ENCODE measurements at places on chromosomes 16 and 17.

- DNase-seq, result no peak
Measured at GRCh38 chr17:1906662-1907101, 76.9 kb downstream of the RPA1 start.

- no peak for DNase-seq
Measured at GRCh38 chr17:67448449-67448848, 71.4 kb downstream of the PITPNC1 start.

DNA sequence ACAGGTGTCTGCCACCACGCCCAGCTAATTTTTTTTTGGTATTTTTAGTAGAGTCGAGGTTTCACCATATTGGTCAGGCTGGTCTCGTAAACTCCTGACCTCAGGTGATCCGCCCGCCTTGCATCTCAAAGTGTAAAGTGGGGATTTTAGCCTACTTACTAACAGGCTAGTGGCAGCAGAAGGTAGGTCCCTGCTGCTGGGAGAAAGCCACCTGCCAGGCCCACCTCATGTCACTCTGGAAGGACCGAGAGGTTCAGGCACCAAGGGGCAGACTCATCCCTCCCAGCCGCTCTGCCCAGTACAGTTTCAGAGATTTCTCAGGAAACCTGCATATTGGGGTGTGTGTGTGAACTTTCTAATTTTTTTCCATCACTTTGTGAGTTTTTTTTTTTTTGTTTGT lies 2.1 kb upstream of the RCVRN start:
- no peak for DNase-seq

GRCh38 chr17:5621026-5621425 lies 36.7 kb upstream of the NLRP1 start:
- no peak for DNase-seq

DNA sequence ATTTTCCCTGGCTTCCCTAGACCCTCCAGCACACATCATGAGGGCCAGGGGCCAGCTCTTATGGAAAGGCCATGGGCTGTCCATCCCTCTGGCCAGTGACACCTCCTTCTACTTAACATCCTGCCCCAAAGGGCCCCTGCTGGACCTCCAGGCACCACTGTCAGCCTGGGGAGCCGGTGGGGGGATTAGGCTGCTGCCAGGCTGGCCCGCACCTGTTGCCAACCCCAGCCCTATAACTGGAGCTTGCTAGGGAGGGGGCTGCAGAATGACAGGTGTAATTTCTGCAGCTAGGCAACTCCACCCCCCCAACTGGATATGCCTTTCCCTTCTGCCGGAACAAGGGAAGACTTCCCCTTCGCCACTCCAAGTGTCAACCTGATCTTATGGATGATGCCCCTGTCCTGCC lies 12.5 kb downstream of the RARA start:
- no peak for DNase-seq

DNA sequence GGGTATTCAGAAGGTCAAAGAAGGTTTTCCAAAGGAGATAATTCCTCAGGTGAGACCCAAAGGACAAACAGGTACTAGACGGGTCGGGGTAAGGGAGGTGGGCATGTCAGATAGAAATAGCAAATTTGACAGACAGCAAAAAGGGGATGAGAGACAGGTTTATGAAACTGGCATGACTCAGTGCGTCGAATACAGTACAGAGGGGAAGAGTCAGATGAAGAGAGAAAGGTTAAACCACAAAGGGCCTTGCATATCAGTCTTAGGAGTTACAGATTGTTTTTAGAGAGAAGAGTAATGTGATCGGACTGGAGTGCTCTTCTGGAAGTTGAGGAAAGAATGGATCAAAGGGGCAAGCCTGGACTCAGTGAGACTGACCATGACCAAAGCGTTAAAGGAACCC lies 88.4 kb downstream of the ZZEF1 start:
- DNase-seq, result no peak

DNA sequence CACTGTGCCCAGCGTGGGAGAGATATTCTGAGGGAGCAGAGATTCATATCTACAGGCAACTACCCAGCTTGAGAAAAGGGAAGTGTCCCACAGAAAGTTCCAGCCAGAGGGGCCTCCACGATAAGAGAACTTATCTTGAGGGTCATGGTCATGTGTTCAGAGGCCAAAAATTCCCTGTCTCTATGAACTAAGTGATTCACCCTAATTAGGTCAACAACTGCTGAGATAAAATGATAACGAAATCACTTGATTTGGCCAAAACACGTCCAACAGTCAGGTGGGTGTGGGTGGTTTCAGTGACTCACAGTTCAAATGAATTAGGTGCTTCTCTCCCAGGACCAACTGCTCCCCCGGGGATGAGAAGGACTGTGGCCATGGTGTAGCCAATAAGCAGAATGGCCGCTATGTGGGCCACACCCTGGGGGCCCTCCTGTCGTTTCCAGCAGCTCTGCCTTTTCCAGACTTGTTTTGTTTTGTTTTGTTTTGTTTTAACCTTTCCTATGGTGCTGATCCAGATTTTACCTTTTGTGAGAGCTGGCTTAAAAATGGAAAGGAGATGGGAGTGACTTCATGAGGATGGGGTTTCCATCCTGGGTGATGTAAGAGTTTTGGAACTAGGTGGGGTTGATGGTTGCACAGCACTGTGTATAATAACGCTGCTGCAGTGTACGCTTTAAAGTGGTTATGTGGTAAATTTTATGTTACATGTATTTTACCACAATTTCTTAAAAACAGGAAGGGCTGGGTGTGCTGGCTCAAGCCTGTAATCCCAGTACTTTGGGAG lies 8.7 kb downstream of the DNAI2 start:
- no peak for DNase-seq

GRCh38 chr17:57856792-57857620 lies 7.2 kb upstream of the MRPS23 start:
- DNase-seq, result no peak
